GM20000 (cell line): ENCODE measurements at places on chromosomes 4 and X.

GRCh38 chr4:5101571-5101970, 50.3 kb downstream of the STK32B start:
- no peak for DNase-seq

- DNase-seq, result no peak
Measured at GRCh38 chr4:166143227-166143626, 270.2 kb downstream of the TLL1 start.

GRCh38 chr4:15902746-15903145, 35.8 kb downstream of the FGFBP1 start:
- no peak for DNase-seq

DNA sequence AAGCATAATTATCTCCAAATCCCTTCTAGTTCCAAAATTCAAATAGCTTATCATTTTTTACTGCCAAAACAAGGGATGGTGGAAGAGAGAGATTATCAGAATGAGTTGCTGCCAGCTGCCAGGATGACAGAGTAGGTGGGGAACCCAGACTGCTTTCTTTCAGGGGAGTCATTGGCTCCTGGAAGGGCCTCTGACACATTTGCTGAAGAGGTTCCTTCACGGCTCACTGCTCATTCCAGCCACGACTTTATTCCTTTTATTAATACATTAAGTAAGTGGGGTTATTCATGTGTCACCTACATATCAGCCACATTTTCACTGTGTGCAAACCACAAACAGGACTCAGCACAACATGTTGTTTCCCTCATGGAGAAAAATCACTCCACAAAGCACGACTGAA, 12.7 kb upstream of the SMIM43 start:
- no peak for DNase-seq

GRCh38 chr4:7841071-7841470, 98.6 kb downstream of the AFAP1 start:
- no peak for DNase-seq

DNA sequence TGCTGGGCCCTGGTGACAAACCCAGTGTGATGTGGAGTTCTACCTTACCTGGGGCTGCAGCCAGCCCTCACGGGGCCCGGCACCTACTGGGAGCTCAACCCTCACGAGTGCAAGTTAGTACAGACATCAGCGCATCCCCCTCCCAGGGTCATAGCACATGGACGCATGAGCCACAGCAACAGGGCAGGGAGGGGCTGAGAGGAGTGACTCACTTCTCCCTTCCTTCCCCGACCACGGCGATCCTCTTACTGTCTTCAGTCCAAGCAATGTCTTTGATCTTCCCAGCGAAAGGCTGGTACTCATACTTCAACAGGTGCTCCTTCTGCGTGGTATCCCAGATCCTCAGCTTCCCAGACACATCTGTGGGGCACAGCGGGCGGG, 17.8 kb downstream of the WDR1 start:
- DNase-seq, result no peak

GRCh38 chr4:6120361-6120760, 80.0 kb downstream of the JAKMIP1 start:
- DNase-seq, result no peak

- DNase-seq, result peak; percentile 8
Measured at GRCh38 chr4:166594326-166594946, 639.9 kb downstream of the SPOCK3 start.

GRCh38 chr4:128416921-128417320, 129.3 kb upstream of the PGRMC2 start:
- DNase-seq, result no peak

GRCh38 chr4:78689700-78690323, 86.3 kb upstream of the BMP2K start:
- DNase-seq, result no peak

DNA sequence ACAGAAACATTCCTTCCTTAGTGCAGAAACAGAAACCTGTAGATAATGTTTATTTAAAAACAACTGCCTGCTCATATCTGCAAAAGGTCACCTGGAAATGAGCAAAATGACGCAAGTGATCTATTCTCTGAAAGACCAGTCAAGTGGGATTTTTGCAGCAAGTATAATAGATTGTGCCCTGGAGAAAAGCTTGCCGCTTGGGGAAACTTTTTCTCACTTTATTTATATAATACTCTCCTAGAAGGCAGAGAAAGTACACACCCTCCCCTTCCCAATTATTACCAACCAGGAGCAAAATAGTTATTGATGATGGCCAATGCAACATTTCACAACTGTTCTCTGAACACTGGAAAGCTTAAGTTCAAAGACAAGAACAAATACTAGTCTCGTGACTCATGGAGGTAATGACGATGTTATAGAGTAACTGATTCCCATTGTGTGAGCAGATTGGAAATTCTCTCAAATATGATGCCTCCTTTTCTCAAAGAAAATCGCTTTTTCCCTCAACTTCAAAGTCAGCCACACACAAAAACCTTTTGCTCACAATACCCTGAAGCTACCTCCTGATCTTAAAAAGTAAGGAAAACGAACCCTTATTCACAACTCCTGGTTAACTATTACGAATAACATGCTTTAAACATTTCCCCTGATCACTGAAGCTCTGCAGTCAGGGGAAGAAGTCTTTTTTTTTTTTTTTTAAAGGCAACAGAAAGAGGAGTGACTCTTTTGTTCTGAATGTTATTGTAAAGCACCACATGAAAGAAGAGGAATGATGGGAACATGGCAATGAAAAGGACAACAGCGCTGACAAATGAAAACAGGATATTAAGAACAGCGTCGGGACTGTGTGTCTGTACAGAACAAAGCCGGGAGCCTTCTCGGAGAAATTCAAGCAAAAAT, 41.0 kb downstream of the MID1 start:
- DNase-seq, result no peak

- peak; percentile 96 for DNase-seq
Measured at GRCh38 chr4:1748465-1748995, 27.2 kb downstream of the TACC3 start.

DNA sequence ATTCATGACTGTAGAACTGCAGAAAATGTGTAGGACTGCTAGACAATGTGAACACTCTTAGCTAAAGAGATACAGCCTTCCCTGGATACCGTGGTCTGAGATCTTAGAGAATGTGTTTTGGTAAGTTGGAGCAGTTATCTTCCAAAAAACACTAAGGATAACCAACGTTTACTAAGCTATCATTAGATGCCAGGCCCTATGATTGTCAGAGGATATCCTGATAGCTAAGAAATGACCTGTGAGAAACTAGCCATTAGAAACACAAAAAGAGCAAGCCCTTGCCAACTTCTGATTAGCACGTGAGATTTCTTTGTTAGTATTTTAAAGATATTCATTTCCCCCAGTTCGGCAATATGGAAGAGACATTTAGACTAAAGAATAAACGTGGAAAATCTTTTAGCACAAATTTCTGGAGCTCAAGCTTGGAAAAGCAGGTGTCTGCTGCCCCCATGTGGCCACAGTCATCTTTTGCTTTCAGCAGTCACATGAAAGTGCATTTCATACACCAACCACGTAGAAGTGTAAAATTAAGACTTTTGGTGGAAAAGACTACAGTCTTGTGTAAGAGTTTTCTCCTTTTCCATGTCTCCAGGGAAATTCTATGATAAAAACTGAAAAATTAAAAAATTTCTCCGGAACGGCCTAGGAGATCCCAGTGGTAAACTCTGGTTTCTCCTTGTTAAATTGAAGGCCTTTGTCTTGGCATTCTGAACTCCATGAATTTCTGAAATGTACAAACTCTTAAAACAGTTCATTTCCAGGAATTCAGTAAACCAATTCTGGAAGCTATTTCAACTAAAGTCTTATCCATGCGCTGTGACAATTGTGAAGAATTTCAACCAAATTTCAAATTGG, 136.4 kb downstream of the ZNF674 start:
- DNase-seq, result peak; percentile 50

DNA sequence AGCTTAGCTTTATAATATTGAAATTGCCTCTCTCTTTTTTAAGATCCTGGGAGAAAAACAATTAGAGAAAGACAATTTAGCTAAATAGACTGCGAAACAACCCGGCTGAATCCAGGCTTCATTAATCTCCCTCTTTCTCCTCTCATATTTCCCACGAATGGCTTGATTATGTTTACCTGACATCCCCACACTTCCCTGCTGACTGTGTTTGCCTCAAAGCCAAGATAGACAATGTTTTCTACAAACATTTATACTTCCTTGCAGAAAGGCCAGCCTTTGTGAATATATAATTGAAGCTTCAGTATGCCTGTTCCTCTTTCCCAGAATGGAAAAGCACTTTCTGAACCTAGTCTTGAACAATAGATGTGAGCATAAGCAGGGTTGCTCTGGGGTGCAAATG, 566.8 kb downstream of the PDHA2 start:
- DNase-seq, result no peak

- DNase-seq, result no peak
Measured at GRCh38 chr4:101066626-101067170, 280.6 kb downstream of the PPP3CA start.

GRCh38 chr4:74339501-74339900, 25.4 kb upstream of the EREG start:
- no peak for DNase-seq

- DNase-seq, result no peak
Measured at GRCh38 chr4:135371137-135371536, 1169.5 kb upstream of the PABPC4L start.

- DNase-seq, result no peak
Measured at GRCh38 chr4:141240259-141240658, 19.6 kb downstream of the ZNF330 start.

DNA sequence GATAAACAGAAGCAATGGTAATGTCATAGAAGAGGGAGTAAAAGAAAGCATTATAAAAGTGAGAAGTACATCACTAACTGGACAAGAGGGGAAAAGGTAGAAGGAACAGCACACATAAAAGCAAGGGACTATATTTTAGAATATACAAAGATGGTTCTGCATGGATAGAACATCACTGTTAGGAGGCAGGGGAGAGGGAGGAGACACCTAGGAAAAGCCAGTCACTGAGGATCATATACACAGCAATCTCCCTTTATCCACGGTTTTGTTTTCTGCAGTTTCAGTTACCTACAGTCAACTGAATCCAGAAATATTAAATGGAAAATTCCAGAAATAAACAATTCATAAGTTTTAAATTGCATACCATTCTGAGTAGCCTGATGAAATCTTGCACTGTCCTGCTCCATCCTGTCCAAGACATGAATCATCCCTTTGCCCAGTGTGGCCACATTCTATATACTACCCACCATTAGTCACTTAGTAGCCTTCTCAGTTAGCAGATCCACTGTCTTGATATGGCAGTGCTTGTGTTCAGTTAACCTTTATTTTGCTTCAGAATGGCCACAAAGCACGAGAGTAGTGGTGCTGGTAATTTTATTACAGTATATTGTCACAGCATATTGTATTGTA, 74.2 kb downstream of the PPA2 start:
- DNase-seq, result no peak

DNA sequence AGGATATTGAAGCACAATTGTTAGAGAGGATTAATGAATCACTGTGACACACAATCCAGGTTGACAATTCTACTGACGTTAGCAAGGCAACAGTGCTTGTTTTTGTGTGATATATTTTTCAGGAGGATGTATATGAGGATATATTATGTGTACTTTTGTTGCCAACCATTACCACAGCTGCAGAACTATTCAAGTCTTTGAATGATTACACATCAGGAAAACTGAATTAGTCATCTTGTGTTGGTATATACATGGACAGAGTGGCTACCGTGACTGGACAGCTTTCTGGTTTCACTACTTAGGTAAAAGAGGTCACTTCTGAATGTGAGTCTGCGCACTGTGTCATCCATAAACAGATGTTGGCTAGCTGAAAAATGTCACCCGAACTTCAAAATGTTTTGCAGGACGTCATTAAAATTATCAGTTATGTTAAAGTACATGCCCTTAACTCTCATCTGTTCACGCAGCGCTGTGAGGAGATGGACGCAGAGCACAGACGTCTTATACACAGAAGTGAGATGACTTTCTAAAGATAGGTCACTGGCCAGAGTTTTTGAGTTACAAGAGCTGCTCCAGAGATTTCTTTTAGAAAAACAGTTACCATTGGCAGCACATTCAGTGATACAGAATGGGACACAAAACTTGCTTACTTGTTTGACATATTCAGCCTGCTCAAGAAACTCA, 69.0 kb downstream of the MRPL1 start:
- DNase-seq, result no peak
